ENCODE measurements at places on chromosomes 5 and 9.

- no peak for DNase-seq
These were observed 10.6 kb upstream of the CXXC5 start for GRCh38 chr5:139637438-139638089.

DNA sequence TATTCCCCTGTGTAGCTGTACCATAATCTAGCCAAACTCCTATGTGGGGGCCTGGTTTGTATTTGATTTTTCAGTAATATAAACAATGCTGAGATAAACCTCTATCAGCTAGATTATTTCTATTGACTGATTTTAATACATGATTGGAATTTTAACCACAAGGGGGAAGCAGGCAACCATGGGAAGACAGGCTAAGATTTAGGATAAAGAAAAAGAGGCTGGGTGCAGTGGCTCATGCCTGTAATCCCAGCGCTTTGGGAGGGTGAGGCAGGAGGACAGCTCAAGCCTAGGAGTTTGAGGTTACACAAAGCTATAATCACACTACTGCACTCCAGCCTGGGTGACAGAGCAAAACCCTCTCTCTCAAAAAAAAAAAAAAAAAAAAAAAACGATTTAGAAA lies 18.1 kb upstream of the GPX3 start:
- no peak for DNase-seq

DNA sequence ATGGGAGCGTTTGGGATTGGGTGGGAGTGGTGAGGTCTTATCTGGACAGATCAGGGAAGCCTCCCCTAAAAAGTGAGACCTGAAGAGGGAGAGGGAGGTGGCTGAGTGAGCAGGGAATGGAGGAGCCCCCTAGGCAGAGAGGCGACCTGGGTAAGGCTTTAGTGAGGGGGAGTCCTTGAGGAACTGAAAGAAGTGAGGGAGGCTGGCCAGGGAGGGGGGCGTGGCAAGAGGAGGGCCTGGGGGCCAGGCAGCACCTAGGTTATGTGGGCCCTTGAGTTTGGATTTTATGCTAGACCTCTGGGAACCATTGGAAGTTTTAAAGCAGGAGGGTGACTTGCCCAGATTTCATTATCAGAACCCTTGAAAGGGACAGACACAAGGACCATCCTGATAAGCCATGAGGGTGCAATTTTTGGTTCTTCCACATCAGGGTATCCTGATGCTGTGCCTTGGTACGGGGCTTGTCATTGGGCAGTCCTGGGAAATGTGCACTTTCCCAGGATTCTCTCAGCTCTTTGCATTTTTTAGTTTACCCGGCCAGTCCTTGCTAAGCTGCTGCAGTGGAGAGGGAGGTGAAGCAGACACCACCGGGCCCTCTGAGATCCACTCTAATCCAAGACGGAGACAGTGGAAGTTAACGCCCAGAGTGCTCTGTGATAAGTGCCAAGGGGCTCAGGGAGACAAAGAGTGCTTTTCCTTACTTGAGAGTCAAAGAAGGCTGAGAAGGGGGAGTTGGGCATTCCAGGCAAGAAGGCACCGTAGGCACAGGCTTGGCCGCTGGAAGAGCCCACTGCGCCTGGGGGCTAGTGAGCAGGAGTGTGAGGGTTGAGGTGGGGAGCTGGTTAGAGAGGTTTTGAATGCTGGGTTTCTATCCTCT lies 16.1 kb downstream of the GSN start:
- DNase-seq, result no peak

DNA sequence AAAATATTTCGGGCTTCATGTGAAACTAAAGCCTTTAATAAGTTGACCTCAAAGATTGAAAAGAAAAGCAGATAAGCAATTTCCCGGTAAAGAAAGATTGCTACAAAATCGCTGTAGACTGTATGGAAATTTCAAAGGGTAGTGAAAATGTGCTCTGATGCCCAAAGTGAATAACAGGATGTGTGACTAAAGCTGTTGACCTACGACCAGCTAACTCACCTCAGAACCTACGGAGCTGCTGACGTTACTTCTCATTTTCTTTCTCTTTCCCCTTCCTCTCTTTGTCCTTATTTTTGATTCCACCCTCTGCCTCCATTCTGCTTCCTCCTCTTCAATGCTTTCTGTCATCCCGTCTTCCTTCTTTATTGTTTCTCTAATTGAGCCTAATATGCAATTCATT lies 103.2 kb downstream of the PDE4D start:
- DNase-seq, result no peak

DNA sequence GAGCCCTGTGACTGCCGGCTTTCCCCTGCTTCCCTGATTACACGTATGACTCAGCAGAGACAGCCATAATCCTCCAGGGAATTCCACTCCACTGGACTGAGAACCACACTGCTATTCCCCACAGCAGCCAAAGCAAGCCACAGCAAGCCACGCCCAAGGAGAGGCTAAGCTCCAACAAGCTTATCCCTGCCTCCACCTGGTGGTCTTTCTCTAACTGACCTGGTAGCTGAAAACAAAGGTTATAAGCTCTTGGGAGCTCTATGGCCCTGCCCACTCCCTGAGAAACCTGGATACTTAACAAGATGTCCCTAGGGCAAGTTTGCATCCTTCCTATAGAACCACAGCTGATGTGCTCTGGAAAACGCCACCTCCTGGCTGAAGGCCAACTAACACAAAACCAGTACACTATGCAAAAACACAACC lies 613.7 kb upstream of the CDH18 start:
- no peak for DNase-seq
